ENCODE measurements at places on chromosomes 7 and 10.

DNA sequence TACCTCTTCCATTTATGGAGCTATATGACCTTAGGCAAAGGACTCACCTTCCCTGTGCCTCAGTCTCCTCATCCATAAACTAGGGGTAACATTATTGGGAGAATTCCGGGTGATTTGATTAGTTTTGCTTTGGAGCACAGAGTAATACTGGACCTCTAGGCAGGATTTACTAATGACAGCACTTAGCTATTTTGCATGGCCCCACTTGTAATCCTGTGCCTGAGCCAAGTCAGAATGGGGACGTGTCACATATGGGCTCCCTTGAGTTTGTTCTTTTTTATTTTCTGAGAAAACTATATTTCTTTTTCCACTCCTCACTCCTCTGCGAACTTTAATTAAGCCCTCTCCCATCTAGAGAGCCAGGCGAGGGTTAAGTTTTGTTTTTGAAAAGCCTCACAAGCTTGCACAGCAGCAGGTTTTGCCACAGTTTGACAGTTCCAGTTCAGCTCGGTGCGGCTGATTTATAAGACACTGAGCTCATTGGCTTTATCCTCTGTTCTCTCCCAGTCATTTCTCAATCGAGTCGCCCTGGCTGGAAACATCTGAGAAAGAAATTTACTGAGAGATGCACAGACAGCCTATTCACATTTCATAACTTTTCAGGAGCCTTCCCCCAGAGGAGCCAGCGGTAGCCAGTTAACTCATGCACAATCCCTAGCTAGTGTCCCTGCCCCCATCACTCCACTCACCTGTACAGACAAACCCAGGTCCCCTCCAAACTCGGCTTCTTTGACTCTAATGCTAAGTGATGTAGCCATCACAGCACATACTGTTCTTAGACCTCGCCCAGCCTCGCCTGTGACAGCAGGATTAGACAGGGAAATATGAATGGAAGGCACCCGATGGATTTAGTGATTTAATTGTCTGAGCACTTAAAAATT, 441.9 kb upstream of the NPVF start:
- no peak for DNase-seq

GRCh38 chr7:39392151-39392550, 174.1 kb upstream of the YAE1 start:
- no peak for DNase-seq

GRCh38 chr10:99123336-99123735, 112.3 kb downstream of the HPSE2 start:
- no peak for DNase-seq

- no peak for DNase-seq
Observed at GRCh38 chr7:98993024-98993897, 114.9 kb downstream of the TRRAP start.

DNA sequence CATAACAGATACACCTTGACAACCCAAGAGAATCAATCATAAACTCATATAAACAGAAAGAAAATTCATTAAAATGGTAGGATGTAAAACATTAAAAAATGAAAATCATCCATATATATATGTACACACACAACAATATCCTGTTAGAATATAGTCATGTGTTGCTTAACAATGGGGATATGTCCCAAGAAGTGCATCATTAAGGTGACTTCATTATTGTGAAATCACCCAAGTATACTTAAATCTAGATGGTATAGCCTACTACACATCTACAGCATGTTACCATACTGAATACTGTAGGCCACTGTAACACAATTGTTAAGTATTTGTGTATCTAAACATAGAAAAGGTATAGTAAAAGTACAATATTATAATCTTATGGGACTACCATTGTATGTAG, 115.8 kb upstream of the TMEM168 start:
- DNase-seq: no peak

GRCh38 chr10:119651514-119652360, 557 bp downstream of the BAG3 start:
- DNase-seq: no peak

- no peak for DNase-seq
Observed at GRCh38 chr10:71549766-71550533, 153.2 kb downstream of the CDH23 start.

DNA sequence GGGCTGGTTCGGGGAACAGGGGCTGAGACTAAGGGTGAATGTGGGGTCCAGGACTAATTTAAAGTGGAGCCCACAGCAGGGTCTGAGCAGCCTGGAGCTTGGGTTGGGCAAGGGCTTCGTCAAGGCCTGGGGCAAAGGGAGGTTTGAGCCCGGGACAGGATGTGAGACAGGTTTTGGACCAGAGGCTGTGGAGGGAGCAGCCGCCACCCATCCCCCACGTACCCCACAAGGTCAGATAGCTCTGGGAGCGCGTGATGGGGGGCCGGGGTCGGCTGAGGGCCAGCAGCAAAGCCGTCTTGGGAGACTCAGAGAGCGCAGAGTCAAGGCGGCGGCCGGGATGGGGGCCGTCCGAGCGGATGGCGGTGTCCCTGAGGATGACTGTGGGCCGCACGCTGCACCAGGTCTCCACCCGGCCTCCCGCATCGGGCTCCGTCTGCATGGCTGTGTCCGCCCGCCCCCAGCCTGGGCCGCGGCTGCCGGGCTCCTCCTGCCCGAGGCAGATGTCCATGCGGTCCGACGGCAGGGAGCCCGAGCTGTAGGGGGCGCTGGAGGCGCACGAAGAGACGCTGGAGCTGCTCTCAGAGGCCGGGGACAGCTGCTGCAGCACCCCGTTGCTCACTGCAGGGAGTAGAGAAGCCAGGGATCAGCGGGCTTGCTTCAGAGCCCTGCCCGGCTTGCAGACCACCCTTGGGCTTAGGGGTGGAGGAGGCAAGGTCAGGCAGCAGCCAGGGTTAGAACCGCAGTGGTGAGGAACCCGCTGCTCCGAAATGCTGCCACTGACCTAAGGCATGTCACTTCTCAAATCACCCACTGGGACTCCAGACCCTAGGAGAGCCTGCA, 12.1 kb downstream of the PDZD7 start:
- DNase-seq: no peak

- DNase-seq: no peak
Observed at GRCh38 chr10:114482480-114483304, 78.4 kb upstream of the AFAP1L2 start.

DNA sequence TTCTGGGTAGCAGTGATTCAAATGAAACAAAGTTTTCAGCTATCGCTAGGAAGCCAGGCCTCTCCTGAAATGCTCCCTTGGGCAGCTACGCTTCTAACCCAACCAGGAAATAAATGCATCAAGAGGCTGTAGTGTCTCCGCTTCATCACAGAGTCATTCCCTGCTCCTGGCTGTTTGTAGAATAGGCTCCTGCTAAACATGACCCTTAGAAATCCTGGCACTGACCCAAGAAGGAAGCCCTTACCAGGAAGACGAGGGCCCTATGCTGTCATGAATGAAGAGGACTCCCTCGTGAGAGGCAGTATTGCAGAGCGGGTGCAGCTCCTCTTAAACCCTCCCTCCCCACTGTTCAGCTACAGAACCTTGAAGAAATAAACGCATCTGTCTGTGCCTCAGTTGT, 48.3 kb downstream of the NOD1 start:
- DNase-seq: no peak

GRCh38 chr10:114286921-114287320, 47.9 kb downstream of the VWA2 start:
- DNase-seq: no peak

DNA sequence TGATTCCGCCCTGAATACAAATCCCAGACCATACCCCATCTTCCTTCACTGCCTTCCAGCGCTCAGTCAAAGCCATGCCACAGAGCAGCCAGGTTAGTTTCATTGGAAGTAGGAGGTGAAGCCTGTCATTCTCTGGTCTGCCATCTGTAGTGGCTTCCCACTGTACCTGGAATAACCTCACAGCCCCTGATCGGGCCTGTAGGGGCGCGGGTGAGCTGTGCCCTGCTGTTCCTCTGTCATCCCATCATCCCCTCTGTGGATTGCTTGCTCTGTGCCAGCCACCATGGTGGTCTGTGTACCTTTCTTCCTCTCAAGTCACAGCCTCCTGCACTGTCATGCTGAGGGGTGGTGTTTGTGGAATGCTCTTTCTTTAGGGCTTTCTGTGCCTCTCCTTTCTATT, 155.1 kb downstream of the ZNF22 start:
- DNase-seq: no peak

GRCh38 chr7:30469303-30469702, 9.3 kb downstream of the NOD1 start:
- no peak for DNase-seq
